ENCODE measurements at places on chromosomes 12 and 14. TPM values are rescaled to one million over a fixed set of nuclear protein-coding genes. Genes with fewer than 3 reads are reported as not detected.

- H3K27me3 ChIP-seq, result no peaks in the 10 kb centered on the region
- no peaks in the 10 kb centered on the region for H3K4me1 ChIP-seq
- H3K27ac ChIP-seq, result no peak overlapping the region
- H3K4me3 ChIP-seq, result no peak overlapping the region
Observed at GRCh38 chr14:89921346-89921745, 33.2 kb downstream of the EFCAB11 start.

GRCh38 chr12:52032446-52032803 is 18.8 kb upstream of the NR4A1 start:
- DNase-seq, result no peak
- H3K27me3 ChIP-seq, result peaks cover 31% of the 10 kb centered on the region
- H3K4me1 ChIP-seq, result peaks cover 13% of the 10 kb centered on the region
- H3K27ac ChIP-seq, result no peak overlapping the region
- peak overlapping the region; percentile 25 for H3K4me3 ChIP-seq

- H3K27ac ChIP-seq, result peak within 1 kb of the TSS; percentile 68
- no peaks in the 10 kb centered on the region for H3K27me3 ChIP-seq
- no peaks in the 10 kb centered on the region for H3K36me3 ChIP-seq
- no peaks in the 10 kb centered on the region for H3K4me1 ChIP-seq
- peak; percentile 78 for DNase-seq
- peak within 1 kb of the TSS; percentile 99 for H3K4me3 ChIP-seq
Observed at GRCh38 chr14:70416725-70417349, at the start of gene SYNJ2BP. Gene SYNJ2BP (minus strand): TSS chr14:70417090. CDS start chr14:70416963, 127 bp downstream.

DNA sequence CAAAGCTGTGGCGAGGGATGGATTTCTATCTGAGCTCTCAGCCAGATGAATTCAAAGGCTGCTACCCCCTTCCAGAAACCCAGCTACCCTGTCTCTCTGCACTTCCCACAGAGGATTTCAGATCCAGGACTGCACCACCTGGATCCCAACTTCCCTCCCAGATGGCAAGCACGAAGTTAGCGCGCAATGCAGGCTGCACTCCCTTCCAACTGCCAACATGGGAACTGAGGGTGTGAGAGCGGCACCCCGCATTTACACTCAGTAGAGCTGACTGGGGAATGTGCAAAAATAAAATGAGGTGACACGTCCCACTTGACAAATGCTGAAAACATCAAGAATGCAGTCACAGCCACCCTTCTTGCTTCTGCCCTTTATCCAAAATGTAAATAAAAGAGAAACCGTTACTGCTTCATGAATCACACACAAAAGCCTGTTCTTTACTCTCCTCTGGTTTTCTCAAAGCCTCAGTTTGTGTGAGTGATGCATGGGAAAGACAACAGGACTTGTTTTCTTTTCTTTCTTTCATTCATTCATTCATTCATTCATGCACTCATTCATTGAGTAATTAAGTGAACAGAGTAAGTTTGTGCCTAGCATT is 85.7 kb downstream of the ITPK1 start:
- DNase-seq, result no peak
- H3K36me3 ChIP-seq, result no peaks in the 10 kb centered on the region
- no peak overlapping the region for H3K4me3 ChIP-seq
- H3K27me3 ChIP-seq, result no peaks in the 10 kb centered on the region
- no peak overlapping the region for H3K27ac ChIP-seq

Gene PSMB5
- 246 TPM for total RNA-seq

DNA sequence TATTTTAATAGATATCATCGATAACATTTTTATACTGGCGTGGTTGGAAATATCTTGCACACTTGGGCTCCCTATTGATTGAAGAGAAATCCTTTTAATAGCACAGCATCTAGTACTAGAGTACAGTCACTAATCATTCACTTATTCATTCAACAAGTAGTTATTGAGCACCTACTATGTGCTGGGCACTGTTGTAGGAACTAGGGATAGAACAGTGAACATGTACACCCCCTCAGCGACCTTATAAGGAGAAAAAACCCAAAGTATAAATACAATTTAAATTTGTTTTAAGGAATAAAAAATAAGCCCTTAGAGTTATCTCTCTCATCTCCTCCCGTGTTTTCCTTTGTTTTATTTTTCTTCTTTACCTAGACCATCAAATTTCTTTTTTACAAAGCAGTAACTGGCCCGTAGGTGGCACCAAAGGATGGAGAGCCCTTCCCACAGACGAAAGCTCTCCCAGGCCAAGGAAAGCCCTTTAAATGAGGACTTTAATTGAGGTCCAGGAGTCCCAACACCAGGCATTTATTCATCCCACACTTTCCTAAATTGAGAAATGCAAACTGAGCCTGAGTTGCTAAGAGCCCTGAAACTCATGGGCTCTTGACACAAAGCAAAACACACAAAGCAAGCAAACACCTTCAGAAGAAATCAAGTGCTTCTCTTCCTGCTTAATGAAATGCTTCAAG is 29.0 kb downstream of the PEBP1 start:
- H3K27me3 ChIP-seq, result no peaks in the 10 kb centered on the region
- DNase-seq, result no peak
- no peaks in the 10 kb centered on the region for H3K36me3 ChIP-seq
- peaks cover 3% of the 10 kb centered on the region for H3K4me1 ChIP-seq

Gene TCHP
- total RNA-seq, result 4.5 TPM

GRCh38 chr12:68868043-68868790 is 60.2 kb downstream of the MDM2 start:
- H3K4me1 ChIP-seq, result peaks cover 4% of the 10 kb centered on the region
- H3K4me3 ChIP-seq, result no peak overlapping the region
- no peaks in the 10 kb centered on the region for H3K27me3 ChIP-seq
- no peak for DNase-seq

Gene MRPL52
- 172 TPM for total RNA-seq

DNA sequence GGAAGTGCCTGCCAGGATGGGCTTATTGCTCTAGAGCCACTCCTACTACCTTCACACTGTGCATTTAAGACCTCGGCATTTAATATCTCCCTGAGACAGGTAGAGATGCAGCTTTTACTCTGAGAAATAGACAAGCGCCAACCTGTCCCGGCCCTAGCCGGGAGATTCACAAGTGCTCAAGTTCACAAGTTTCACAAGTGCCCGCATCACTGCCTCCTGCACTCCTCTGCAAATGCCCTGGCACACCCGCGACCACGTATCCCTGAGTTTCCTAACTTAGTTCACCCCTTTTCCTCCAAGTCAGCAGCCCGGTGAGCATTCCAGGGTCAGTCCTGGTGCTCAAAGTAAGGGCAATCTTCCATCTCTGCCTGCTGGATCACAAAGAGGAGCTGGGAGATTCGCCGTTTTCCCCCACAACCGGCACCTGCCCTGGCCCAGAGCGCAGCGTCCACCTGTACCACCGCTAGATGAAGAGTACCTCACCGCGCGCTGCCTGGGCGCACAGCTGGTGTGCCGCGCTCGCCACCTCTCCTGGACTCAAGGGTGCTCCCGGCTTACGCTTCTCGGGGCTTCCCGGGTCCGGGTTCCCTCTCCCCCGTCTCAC is 5.0 kb upstream of the SLC38A4 start:
- peaks cover 34% of the 10 kb centered on the region for H3K27me3 ChIP-seq
- peak overlapping the region; percentile 46 for H3K4me3 ChIP-seq
- H3K4me1 ChIP-seq, result peaks cover 2% of the 10 kb centered on the region
- no peaks in the 10 kb centered on the region for H3K36me3 ChIP-seq

DNA sequence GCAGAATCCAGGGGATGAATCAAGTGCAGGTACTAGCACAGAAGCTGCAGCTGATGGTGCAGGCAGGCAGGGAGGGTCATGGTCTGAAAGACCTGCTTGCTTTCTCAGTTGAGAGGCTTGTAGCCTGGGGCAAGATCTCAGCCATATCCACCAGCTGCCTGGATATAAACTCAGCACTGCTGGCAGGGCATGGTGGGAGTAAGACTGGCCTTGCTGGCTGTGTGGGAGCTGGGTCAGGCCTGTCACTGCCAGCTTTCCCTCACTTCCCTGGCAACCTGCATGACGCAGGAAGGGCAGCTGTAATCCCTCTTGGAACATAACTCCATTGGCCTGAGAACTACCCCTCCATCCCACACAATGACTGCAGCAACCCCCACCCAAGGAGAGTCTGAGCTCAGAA is 230.1 kb downstream of the ANO6 start:
- H3K27ac ChIP-seq, result no peak overlapping the region
- H3K4me1 ChIP-seq, result no peaks in the 10 kb centered on the region
- no peak for DNase-seq
- H3K36me3 ChIP-seq, result no peaks in the 10 kb centered on the region
- H3K27me3 ChIP-seq, result no peaks in the 10 kb centered on the region
- no peak overlapping the region for H3K4me3 ChIP-seq

GRCh38 chr12:40953076-40953475 is 235.0 kb upstream of the PDZRN4 start:
- DNase-seq, result no peak
- H3K27ac ChIP-seq, result no peak overlapping the region
- no peaks in the 10 kb centered on the region for H3K27me3 ChIP-seq

GRCh38 chr14:61184112-61184511 is 97.0 kb downstream of the TMEM30B start:
- DNase-seq, result no peak
- H3K4me1 ChIP-seq, result no peaks in the 10 kb centered on the region
- no peak overlapping the region for H3K4me3 ChIP-seq
- H3K36me3 ChIP-seq, result no peaks in the 10 kb centered on the region
- no peaks in the 10 kb centered on the region for H3K27me3 ChIP-seq

DNA sequence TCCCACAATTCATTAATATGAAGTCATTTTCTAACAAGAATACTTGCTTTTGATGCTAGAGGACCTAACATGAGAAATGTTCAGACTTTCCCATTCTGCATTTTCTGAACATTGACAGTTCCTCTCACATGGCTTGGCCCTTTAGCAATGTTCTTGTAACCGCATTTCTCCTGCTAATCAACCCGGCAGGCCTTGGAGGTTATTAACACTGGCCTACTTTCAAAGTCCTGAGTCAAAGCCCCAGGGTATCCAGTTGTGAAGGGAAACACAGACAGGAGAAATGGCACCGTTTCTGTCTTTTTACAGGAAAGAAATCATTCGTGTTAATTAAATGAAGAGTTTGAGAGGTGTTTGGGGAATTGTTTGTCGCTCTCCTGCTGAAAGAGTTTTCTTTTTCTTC is 446.5 kb upstream of the MIS18BP1 start:
- H3K4me3 ChIP-seq, result no peak overlapping the region
- no peaks in the 10 kb centered on the region for H3K27me3 ChIP-seq
- no peaks in the 10 kb centered on the region for H3K36me3 ChIP-seq
- no peak for DNase-seq
- no peaks in the 10 kb centered on the region for H3K4me1 ChIP-seq

DNA sequence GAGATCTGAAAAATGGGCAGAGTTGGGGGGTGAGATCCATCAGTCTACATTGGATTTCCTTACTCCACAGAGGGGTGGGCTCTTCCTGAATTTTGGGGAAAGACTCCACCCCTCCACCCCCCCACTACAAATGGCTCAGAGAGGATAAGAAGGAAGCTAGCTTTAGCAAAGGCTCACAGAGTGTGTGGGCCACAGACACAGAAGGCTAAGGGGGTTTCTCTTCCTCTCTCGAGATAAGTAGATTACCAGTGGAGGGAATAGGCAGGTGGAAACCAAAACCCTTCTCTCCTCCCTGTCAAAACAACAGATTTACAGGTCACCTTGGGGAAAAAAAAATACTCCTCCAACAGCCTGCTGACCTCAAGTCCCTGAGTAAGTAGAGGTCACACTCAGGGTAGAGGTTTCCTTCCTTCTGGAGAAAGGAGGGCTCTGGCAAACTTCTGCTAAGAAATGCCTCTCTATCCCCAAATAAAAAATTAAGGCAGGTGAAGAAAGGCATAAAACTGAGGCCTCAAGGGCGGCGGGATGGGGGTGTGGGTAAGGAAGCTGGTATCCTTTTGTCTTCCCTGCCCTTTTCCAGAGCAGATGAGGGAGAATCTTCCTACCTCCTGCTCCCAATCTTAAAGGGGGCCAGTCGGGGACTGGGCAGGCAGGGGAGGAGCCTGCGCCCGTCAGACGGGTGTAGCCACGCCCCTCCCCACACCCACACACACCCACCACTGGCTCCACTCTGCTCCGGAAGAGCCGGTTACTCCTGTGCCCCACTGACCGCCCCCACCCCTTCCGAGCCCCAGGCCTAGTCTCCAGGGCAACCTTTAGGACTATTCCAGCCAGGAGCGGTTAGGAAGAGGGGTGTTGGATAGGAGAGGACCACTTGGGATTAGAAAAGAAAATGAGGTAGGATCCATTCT is 1.9 kb upstream of the BAZ2A start:
- H3K4me1 ChIP-seq, result peaks cover 35% of the 10 kb centered on the region
- H3K4me3 ChIP-seq, result peak overlapping the region; percentile 12
- H3K36me3 ChIP-seq, result no peaks in the 10 kb centered on the region
- no peak for DNase-seq

Gene CPNE6
- total RNA-seq, result not detected

- DNase-seq, result no peak
- no peak overlapping the region for H3K27ac ChIP-seq
- H3K27me3 ChIP-seq, result no peaks in the 10 kb centered on the region
- no peak overlapping the region for H3K4me3 ChIP-seq
Observed at GRCh38 chr12:93852173-93852591, 175.0 kb downstream of the CRADD start.

DNA sequence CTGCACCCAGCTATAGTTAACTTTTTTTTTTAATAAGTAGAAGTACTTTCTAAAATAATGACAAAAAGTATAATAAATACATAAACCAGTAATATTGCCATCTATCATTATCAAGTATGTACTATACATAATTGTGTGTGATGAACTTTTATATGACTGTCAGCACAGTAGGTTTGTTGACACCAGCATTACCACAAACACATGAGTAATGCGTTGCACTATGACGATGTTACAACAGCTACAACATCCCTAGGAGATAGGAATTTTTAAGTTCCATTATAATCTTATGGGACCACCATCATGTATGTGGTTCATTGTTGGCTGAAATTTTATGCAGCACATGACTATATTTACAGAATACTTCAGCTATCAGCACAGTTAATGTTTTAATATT is 62.9 kb upstream of the VSX2 start:
- no peaks in the 10 kb centered on the region for H3K27me3 ChIP-seq
- no peaks in the 10 kb centered on the region for H3K36me3 ChIP-seq

- no peaks in the 10 kb centered on the region for H3K4me1 ChIP-seq
- H3K4me3 ChIP-seq, result no peak overlapping the region
- H3K27me3 ChIP-seq, result no peaks in the 10 kb centered on the region
- no peak overlapping the region for H3K27ac ChIP-seq
- no peak for DNase-seq
- H3K36me3 ChIP-seq, result no peaks in the 10 kb centered on the region
Observed at GRCh38 chr14:88245321-88245720, 77.7 kb downstream of the KCNK10 start.

- H3K27ac ChIP-seq, result no peak overlapping the region
- H3K4me3 ChIP-seq, result no peak overlapping the region
- H3K4me1 ChIP-seq, result no peaks in the 10 kb centered on the region
- no peaks in the 10 kb centered on the region for H3K36me3 ChIP-seq
- no peak for DNase-seq
- H3K27me3 ChIP-seq, result no peaks in the 10 kb centered on the region
Observed at GRCh38 chr12:21912318-21912717, 28.9 kb downstream of the ABCC9 start.

Gene NGB
- 0.55 TPM for total RNA-seq

Gene LRRC23
- 2.5 TPM for total RNA-seq

DNA sequence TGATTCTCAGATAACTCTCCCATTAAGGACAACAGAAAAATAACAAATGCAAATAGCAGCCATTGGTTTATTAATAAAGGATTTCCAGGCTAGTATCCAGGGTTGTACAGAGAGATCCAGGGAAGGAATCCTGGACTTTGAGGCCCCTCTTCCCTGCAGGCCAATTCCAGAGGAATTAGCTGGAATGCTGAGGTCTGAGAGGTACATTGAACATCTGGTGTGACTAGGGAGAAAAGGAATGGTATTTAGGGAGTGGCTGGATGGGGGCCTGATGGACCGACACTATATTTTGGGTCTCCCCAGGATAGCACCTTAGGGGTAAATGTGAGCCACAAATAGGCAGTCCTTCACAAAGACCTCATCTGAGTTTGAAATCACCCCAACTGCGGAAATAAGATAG is 924.5 kb downstream of the AACS start:
- no peaks in the 10 kb centered on the region for H3K36me3 ChIP-seq
- no peak for DNase-seq
- no peak overlapping the region for H3K27ac ChIP-seq
- no peaks in the 10 kb centered on the region for H3K4me1 ChIP-seq

Measured in H1 (cell line).